BE2C (cell line): ENCODE measurements at places on chromosomes 3 and 15.

DNA sequence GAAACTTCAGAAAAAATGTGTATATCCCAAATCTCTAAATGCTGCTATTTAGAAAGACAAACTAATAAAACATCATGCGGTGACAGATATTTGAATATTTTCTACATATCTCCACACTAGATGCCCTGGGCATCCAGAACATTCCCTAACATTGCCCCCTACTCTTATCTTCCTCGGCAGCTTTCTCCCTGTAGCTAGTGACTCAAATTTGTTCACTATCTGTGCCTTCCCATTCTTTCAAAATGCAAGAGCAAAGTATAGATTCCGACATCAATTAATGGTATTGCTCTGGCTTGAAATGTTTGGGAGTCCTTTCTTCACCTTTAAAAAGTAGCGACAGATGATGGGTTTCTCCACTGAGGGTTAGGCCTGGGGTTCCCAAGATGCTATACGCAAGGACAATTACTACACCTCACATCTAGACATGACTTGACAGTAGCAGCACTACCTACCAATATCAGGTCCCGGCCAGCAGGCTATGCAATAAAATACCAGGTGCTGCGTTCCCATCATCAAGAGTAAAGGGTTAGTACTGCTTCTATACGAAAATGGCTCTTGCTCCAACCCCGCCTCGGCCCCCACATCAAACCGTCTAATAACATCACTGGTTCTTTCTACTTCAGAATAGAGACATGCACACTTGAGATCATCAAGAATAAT, 631 bp downstream of the UBR1 start:
- peak; percentile 8 for DNase-seq

DNA sequence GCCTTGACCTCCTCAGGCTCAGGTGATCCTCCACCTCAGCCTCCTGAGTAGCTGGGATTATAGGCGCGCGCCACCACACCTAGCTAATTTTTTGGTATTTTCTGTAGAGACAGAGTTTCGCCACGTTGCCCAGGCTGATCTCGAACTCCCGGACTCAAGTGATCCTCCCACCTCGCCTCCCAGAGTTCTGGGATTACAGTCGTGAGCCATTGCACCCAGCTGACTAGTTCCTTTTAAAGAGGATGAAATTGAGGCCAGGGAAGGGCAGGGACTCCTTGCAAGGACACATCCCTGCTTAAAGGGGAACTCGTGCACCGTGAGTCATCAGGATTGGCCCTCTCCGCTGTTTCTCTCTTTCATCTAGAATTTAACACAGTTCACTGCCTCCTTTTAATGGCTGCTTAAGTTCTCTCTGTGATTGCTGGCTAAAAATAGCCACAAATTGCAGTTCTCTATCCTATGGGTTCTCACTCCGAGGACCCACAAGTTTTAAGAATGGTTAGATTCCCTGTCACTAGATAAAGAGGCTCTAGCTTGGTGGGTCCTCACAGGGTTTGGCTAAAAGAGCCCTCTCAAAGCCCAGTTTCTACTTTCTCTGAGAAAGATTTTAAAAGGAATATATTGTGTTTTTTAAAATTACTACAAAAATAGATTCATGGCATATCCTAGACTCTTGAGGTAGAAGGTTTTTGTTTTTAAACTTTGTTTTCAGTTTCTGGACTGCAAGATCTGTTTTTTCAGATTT, 1.4 kb downstream of the CRTAP start:
- DNase-seq = no peak

DNA sequence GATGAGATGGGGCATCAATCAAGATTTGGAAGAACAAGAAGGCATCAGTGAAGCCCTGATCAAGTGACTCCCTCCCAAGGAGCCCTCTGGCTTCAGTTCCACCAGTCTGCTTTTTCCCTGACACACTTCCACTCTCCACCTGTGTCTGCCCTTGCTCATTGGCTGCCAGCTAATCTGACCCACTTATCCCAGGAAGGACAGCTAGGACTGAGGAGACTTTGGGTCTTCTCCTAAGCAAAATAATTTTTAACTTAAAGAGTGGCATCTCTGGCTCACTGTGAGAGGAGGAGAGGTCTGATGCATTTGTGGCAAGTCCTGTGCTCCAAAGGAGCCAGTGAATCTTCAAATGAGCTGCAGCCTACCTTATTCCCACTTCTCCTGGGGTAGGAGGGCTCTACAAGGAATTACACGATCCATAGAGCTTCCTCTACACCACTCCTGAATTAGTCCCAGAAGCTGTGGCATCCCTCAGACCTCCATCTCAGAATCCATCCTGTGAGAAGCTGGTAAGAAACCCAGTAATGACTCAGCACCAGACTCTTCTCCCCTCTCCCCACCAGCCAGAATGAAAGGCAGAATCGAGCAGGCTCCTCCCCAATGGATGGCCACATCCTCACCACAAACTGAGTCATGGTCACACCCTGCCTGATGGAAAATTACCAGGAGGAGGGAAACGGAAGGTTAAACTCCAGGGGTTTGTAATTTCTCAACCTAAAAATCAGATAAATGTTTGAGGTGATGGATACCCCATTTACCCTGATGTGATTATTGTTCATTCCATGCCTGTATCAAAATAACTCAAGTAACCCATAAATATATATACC, 6.3 kb upstream of the PKM start:
- peak; percentile 60 for DNase-seq

DNA sequence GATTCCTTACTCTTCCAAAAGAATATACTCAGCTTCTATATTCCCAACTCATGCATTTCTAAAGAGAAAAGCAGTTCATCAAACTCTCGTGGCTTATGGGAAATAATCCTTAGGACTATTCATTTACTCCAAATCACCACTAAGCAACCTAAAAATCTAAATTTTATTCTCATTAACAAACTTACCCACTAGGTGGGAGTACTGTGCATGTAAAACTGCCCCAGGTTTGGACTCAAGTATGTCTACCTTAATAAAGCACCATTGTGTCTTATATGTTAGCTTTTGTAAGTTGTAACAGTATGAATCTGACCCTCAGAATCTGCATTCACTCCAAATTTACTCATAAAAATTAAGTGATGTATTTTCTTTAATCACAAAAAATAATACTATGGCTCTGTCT, 25.3 kb downstream of the RAD18 start:
- DNase-seq = no peak

GRCh38 chr3:9808345-9809037, 1.6 kb upstream of the TTLL3 start:
- DNase-seq = peak; percentile 40

GRCh38 chr3:11638495-11639358, 5.0 kb downstream of the VGLL4 start:
- peak; percentile 91 for DNase-seq

GRCh38 chr15:75942464-75942863, 38.8 kb downstream of the FBXO22 start:
- no peak for DNase-seq

DNA sequence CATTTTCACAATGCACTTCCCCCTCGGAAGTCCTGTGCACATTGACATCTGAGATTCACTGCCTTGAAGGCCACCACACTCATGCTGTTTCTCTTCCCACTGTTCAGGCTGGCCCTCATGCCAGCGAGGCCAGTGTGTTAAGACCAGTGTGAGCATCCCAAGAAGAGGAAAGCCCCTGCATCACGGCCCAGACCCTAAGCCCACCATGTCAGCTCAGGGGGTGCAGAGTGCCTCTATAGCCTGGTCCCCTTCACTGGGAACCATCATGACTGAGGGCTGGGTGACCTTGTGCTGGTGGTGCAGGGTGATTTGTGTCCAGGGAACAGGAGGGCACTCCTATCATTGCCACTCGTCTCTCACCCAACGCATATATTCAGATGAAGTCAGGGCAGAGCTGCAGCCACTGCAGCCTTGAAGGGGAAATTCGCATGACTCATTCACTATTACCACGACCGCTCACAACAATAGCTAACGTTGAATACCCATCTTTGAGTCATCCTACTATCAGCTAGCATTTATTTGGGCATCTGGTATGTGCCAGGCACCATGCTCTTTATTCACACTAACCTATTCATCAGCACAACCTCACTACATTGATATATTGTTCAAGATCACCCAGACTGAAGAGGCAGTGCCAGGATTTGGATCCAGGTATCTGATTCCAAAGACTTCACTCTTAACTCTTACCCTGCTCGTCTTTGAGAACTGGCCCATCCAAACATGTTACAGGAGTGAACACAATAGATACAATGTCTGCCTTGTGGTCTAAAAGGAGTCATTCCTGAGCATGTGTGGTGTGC, 58.8 kb upstream of the SLC6A11 start:
- no peak for DNase-seq

DNA sequence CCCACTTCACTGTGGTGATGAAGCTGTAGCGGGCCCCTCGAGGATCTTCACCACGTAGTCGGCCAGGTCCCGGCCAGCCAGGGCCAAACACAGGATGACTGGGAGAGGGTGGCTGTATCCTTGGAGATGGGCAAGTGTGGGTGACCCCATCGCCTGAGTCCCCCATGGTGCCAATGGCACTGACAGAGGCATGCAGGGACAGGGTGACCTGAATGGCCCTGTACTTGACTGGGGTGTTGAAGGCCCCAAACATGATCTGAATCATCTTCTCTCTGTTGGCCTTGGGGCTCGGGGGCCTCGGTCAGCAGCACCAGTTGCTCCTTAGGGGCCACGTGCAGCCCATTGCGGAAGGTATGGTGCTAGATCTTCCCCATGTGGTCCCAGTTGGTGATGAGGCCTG, 17.1 kb upstream of the AP3B2 start:
- no peak for DNase-seq

GRCh38 chr3:195312714-195313113, 41.8 kb upstream of the XXYLT1 start:
- DNase-seq = no peak

DNA sequence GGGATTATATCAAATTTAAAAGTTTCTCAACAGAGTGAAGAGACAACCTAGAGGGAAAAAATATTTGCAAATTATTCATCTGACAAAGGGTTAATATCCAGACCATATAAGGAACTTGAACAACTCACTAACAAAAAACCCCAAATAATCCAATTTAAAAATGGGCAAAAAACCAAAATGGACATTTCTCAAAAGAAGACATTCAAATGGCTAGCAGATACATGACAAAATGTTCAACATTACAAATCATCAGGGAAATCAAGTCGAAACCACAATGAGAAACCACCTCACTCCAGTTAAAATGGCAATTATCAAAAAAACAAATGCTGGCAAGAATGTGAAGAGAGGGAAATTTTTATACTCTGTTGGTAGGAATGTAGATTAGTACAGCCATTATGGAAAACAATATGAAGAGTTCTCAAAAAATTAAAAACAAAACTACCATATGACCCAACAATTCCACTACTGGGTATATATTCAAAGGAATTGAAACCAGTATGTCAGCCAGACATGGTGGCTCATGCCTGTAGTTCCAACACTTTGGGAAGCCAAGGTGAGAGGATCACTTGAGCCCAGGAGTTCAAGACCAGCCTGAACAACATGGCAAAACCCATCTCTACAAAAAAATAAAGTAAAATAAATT, 88.5 kb downstream of the CSNK1G1 start:
- DNase-seq = no peak

DNA sequence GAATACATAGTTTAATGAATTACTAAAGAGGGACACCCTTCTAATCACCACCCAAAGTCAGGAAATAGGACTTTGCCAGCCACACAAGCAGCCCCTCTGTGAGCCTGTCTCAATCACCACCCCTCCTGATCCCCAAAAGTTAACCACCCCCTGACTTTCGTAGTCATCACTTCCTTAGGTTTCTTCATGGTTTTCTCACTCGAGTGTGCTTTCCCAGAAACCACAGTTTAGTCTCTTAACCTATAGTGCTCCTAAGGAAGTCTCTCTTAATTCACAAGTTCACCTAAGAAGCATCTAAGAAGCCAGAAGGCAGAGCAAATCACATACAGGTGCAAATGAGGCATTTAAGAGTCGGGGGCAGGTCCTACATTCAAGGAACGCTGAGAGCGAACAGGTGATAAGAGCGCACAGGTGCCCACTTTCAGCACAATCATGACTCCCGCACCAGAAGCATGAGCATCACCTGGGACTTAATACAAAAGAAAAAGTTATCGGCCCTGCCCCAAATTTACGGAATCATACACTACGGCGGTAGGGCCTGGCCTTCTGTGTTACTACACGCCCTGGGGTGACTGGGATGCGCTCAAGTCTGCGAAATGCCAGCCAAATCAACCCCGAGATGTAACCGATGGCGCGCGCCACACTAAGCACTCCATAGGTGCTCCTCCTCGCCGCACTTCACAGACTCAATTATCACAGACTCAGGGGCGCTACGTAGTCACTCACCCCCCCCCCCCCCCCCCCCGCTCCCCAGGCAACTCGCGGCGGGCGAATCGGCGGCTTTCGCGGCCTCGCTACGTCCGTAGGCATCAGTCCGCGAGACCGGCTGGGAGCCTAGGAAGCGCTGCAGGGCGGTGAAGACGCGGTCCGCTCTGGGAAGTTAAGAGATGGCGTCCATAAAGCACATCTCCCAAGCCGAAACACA, 815 bp downstream of the ULK4 start:
- DNase-seq = peak; percentile 25

GRCh38 chr15:41544650-41545015, 576 bp upstream of the RPAP1 start:
- DNase-seq = no peak

DNA sequence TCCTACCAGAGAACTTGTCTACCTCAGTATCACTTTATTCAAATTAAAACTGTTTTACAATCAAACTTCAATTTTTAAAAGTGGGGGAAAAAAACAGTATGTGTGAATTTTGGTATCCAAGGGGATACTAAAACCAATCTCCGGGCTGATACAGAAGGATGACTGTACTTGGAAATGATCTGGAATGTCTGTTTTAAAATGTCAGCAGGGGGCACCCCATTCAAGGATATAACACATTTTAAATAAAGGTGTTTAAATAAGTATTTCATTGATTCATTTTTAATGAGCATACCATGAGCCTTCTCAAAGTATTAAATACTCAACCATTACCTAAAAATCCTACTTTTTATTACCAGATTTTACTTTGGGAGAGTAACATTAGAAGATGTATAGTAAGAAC, 67.9 kb downstream of the ULK4 start:
- DNase-seq = no peak

DNA sequence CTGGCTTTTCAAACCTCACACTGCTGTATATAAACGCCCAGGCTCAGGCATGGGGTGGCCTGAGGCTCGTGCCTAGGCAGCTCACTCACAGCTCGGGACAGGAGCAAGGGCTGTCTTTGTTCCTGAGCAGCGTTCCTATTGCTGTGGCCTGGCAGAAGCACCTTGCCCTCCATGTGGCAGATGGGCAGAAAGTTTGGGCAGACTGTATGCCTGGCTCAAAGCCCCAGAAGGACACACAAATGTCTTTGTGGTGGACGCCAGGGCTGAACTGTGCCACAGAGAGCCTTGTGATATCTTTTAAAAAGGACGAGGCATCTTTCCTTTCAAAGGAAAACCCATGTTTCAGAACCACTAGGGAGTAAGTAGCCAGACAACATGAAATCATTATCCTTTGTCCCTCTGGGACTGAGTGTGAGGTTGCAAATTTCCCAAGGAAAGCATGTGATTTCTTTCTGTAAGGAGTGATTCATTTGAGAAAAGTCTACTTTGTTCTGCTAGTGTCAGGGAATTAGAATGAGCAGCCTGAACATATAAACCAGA, 29.3 kb upstream of the UBE2E1 start:
- DNase-seq = no peak

- peak; percentile 78 for DNase-seq
Measured at GRCh38 chr3:169457807-169458697, 205.5 kb downstream of the MECOM start.

GRCh38 chr3:33246786-33247185, 28.2 kb upstream of the SUSD5 start:
- DNase-seq = no peak

GRCh38 chr3:187971629-187972028, 182.3 kb upstream of the LPP start:
- no peak for DNase-seq

- no peak for DNase-seq
Measured at GRCh38 chr3:55574671-55575070, 87.6 kb upstream of the WNT5A start.

- peak; percentile 43 for DNase-seq
Measured at GRCh38 chr3:127970966-127971592, 56.0 kb downstream of the KBTBD12 start.
